ENCODE measurements at places on chromosomes 5 and 9.
A peak's percentile ranks its signal among the peaks of the same experiment; 100 is the strongest.

- no peak for DNase-seq
Observed at GRCh38 chr5:179143446-179143845, 83.3 kb downstream of the ZNF354C start.

DNA sequence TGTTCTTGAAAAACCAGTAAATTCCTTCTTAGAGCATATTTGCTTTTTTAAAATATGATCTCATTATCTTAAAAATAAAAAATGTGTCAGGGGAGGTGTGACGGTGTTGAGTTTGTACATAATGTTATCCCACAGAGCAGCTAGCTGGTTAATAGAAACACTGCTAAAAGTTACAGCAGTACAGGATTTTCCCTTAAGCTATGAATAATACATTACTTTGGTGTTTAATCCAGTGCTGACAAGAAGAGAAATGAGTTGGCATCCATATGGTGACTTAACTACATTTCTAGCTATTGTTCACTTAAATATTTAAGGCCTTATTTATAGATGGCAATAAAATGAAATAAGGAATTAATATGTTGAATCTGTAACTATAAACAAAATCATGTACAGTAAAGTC, 883.1 kb downstream of the CDH18 start:
- DNase-seq: no peak

- no peak for DNase-seq
Observed at GRCh38 chr5:80282054-80282453, 26.2 kb upstream of the SERINC5 start.

GRCh38 chr9:96080364-96080763, 204.9 kb downstream of the ERCC6L2 start:
- no peak for DNase-seq

- no peak for DNase-seq
Observed at GRCh38 chr9:37198039-37198729, 77.8 kb downstream of the ZCCHC7 start.

DNA sequence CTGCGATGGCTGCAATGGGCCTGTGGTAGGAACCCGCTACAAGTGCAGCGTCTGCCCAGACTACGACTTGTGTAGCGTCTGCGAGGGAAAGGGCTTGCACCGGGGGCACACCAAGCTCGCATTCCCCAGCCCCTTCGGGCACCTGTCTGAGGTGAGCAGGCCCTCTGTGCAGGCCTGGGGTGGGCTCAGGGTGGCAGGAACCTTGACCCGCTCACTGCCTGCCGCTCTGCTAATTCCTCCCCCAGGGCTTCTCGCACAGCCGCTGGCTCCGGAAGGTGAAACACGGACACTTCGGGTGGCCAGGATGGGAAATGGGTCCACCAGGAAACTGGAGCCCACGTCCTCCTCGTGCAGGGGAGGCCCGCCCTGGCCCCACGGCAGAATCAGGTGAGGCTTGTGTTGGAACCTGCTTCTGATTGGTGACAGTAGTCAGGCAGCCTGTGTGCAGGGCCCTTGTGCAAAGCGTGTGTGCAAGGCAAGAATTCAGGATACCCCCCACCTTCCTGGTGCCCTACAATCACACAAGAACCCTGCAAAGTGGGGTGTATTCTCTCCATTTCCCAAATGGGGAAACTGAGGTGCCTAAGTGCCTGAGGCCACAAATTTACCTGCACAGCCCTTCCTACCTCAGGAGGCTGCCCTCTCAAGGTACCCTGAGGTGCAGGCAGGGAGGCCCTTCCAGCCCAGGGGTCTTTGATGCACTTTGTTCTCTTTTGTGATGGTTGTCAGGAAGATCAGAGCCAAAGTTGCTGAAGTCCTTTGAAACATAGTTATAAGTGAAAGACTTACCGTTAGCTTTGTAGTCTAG, 3.4 kb downstream of the SQSTM1 start:
- no peak for DNase-seq

- DNase-seq: no peak
Observed at GRCh38 chr5:60887096-60887495, 43.0 kb upstream of the ELOVL7 start.

DNA sequence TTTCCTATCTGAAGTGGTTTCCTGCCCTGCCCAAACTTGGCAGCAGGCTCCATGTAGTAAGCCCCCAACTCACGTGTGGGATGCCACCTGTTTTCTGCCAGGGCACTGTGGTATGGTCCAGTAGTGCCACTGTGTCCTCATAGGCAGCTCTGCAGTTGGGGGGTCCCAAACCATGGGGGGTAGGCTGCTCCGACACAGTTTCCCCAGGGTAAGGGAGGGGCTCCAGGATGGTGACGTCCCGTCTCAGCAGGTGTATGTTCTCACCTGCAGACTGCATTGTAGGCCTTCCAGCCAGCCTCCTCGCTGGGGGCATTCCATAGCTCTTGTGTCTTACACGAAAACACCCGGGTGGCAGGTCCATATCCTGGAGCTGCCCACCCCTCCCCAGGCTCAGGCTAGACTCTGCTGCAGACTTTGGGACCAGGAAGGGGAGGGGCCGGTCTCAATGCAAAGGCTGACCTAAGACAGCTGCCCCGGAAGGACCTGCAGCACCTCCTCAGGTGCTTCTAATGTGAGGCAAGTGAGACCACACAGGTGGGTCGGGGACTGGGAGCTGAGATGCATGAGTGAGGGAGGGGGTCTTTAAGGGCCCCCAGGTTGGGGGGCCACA, 330.5 kb upstream of the IRX4 start:
- no peak for DNase-seq

GRCh38 chr9:112061152-112061740, 113.9 kb downstream of the SUSD1 start:
- DNase-seq: peak; percentile 40

DNA sequence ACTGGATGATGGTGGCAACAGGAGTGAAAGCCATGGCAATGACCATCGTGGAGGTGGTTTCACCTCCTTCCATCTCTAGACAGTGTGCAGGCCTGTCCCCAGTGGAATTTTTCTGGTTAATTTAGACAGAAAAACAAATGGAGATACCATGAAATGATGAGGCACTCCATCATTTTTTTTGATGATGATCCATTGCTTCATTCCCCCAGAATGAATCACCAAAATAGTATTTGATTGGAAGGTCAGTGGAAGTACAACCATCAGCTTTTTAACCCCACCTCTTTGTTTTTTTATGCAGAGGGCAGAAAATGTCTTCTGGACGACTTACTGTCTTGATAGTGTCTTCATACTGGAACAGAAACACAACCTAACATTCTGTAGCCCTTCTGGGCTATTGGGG, 42.6 kb upstream of the ADRA1B start:
- DNase-seq: no peak

GRCh38 chr5:142439207-142439860, 114.5 kb upstream of the SPRY4 start:
- DNase-seq: no peak

GRCh38 chr9:93821307-93821703, 133.8 kb downstream of the BARX1 start:
- DNase-seq: no peak

DNA sequence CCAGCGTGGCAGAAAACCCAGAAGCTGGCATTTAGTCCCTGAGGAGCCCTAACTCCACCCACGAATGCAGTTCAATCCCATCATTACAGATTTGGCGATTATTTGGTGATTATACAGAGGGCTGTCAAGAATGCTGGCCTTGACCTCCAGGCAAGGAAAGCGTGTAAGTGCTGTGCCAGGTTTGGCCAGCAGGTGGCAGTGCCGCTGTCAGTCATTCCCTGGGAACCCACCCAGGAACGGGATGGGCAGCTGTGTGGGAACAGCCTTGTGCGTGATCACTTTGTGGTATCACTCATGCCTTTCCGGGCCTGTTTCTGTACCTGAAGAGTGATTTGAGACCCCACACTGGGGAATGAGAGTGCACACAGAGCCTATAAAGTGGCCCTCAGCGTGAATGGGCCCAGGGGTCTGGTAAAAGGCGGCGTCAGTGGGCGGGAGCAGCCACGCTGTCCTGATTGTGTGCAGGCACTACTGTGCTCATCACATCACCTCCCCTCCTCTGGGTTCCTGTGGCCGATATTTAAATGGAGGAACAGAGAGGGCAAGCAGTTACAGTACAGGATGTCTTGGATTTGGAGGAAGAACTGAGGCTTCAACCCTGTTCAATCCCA, 215.6 kb downstream of the ROR2 start:
- DNase-seq: peak; percentile 58

- DNase-seq: no peak
Observed at GRCh38 chr9:127981559-127982121, 851 bp upstream of the EEIG1 start.

DNA sequence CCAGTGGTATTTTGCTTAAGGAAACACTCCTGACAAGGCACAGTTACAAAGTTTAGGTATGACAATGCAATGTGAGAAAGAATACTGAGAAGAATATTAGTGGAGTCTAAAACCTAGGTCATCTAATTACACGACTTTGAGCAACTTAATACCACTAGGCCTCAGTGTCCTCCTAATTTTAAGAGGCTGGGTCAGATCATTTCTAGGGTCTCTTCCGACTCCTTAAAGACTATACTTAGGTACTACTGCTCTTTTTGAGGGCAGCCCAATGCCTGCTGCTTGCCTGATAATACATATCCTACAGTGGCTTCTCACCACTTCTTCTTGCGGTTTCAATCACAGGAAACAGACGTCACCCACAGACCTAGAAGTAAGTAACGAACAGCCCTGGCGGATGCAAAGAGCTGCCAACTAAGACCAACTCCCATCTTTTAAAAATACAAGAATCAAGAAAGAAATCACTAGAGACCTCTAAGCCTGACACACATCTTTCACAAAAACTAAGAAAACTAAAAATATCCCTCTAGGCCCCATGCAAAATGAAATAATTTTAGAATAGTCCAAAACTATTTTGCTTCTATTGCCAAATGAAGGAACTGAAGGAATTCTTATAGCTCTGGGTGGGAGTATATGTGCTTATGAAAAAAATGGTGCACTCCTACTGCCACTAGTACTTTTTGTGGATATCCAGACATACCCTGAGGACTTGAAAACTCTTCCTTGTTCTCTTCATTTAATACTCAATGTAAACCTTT, 13.1 kb downstream of the DIAPH1 start:
- DNase-seq: peak; percentile 17

DNA sequence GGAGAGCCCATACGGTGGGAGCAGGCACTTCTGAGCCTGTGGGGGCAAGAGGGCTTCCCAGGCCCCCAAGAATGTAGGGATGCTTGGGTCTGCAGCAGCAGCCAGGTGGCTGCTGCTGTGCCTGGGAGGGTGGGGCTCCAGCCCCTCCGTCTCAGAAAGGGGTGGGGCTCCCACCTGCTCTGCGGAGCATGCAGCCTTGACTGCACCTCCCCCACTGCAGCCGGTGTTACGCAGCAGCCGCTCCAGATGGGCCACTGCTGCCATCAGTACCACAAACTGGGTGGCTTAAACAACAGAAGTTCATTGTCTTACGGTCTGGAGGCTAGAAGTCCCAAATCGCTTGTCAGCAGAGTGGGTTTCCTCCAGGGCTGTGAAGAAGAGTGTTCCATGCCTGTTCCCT, 365.5 kb downstream of the TMEM38B start:
- no peak for DNase-seq

- DNase-seq: no peak
Observed at GRCh38 chr9:84573083-84573482, 96.4 kb upstream of the NTRK2 start.

Measured in GM12892 (cell line).